HuH-7 (cell line): ENCODE measurements at places on chromosomes 16 and 17.

DNA sequence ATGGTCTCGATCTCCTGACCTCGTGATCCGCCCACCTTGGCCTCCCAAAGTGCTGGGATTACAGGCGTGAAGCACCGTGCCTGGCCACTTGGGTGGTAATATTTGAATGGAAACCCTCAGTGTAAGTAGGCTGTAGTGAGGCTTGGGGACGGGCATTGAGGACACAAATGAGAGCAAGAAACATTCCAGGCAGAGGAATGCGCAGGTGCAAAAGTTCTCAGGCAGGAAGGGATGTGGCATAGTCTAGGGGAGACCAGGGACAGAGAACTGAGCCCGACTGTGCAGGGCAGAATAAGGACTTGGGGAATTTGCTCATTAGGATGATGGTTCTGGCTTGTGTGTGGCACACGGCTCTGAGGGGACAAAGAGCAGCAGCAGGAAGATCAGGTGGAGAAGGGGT, 54.8 kb downstream of the GRB2 start:
- no peak for DNase-seq

GRCh38 chr17:44385287-44386181, 3.9 kb downstream of the ITGA2B start:
- DNase-seq, result peak; percentile 93

GRCh38 chr16:71383054-71383773, 24.7 kb downstream of the CALB2 start:
- DNase-seq, result no peak

DNA sequence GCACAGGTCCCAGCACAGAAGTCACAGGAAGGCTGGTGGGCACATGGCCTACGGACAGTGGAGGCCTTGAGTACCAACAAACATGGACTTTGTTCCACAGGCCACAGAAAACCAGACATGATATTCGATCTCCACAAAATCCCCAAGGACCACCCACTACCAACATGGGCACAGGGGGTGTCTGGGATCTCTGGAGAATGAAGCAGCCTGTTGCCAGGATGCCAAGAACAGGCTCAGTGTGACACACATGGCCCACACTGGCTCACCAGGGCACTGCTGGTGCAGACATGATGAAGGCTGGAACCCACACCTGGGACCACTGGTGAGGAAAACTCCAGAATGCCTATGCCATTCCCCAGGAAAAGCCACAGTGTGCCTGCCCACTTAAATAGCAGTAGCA, 120.2 kb downstream of the C16orf78 start:
- DNase-seq, result no peak

DNA sequence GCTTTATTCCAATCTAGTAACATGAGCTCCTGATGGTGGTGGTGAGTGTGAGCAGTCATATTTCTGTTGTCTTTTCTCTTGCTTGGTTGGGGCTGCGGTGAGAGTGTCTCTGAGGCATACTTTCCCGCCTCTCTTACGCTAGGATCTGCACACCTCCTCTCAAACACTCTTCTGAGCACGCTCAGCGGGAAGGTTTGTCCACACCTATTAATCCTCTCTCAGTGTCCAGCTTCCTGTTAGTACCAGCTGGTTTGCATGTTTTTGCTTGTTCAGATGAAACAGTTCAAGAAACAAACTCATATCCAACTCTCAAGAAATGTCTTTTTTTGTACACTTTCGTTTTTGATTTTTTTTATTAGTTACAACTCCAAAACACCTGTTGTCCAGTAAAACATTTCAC, 89.5 kb downstream of the CCDC182 start:
- DNase-seq, result no peak

GRCh38 chr16:66335704-66336329, 30.7 kb upstream of the CDH5 start:
- DNase-seq, result no peak

GRCh38 chr16:74202009-74202408, 94.6 kb upstream of the PSMD7 start:
- no peak for DNase-seq

GRCh38 chr17:49471089-49471683, 23.9 kb upstream of the NGFR start:
- no peak for DNase-seq

DNA sequence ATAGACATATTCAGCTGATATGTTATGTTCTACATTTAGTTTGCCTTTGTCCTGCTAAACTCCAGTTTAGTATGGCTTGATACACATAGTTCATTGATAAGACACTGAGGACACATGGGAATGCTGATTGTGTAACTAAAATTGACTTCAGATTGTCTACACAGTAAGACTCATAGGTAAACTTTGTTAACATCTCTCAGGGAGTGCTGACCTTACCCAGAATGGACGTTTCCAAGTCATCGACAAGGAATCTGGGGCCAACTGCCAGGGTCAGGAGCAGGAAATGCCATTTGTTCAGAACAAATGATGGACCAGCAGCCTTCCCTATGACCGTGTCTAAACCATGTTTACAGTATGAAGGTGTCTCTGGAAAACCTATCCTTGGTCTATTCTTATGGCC, 58.7 kb downstream of the DYNLRB2 start:
- DNase-seq, result no peak

- no peak for DNase-seq
Measured at GRCh38 chr17:6756425-6757031, 682 bp downstream of the XAF1 start.
